ENCODE measurements at places on chromosomes 16 and 17.
A peak's percentile ranks its signal among the peaks of the same experiment; 100 is the strongest.

DNA sequence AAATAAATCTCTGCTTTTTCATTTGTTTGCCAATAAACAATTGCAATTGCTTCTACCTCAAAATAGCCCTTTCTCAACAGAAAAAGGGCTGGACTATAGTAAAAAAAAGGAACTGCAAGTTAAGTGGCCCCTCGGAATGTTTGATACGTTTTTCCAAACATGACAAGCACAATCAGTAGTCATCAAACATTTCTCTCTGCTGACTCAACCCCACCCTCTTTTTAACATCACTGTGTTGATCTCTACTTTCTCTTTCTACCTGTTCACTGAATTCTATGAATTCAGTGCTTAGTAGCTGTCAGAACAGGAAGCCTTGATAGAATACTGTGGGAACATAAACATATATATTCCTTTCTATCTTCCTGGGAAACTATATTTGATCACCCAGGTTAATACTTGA is 116.5 kb upstream of the AXIN2 start:
- no peak for DNase-seq

DNA sequence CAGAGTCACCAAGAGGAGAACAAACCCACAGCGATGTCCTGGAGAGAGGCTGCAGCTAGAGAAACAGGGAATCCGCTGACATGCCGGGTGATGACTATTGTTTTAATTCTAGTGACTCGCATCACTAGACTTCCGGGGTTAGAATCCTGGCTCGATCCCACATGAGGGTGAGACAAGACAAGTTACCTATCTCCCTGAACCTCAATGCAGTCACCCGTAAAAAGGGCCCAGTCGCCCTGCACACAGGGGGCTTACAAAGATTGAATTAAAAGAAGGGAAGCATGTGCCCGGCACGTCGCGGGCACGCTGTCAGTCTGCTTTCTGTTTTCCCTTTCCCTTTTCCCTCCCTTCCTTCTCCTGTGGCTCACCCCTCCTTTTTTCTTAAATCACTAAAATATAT is 212.9 kb upstream of the FOXF1 start:
- no peak for DNase-seq

GRCh38 chr17:27532269-27533263 is 76.3 kb downstream of the KSR1 start:
- DNase-seq = no peak

GRCh38 chr16:30066761-30067583 is 1.4 kb downstream of the ALDOA start:
- no peak for DNase-seq

GRCh38 chr17:8994319-8994718 is 27.0 kb upstream of the NTN1 start:
- DNase-seq = peak; percentile 86

DNA sequence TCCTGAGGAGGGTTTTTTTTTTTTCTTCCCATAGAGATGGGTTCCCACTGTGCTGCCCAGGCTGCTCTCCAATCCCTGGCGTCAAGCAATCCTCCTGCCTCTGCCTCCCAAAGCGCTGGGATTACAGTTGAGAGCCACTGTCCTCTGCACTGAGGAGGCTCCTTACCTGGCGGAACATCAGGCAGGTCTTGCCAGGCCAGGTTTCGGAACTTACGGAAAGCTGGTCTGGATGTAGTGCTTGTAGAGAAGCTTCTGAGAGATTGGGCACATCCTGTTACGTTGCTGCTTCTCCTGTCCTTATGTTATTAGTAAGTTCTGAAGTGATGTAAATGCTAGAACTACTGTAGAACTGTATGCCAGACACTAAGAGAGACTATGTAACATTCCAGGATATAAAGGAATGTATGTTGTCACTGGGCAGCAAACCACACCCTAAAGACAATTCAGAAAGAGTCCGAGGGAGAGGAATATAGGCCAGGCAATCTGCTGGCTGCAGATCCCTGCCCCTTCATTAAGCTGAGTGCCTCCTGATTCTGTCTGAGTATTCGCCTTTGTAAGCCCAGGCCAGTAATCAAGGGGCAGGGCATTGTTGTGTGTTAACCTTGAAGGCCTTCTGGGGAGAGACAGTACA is 21.1 kb downstream of the ETV4 start:
- DNase-seq = no peak

DNA sequence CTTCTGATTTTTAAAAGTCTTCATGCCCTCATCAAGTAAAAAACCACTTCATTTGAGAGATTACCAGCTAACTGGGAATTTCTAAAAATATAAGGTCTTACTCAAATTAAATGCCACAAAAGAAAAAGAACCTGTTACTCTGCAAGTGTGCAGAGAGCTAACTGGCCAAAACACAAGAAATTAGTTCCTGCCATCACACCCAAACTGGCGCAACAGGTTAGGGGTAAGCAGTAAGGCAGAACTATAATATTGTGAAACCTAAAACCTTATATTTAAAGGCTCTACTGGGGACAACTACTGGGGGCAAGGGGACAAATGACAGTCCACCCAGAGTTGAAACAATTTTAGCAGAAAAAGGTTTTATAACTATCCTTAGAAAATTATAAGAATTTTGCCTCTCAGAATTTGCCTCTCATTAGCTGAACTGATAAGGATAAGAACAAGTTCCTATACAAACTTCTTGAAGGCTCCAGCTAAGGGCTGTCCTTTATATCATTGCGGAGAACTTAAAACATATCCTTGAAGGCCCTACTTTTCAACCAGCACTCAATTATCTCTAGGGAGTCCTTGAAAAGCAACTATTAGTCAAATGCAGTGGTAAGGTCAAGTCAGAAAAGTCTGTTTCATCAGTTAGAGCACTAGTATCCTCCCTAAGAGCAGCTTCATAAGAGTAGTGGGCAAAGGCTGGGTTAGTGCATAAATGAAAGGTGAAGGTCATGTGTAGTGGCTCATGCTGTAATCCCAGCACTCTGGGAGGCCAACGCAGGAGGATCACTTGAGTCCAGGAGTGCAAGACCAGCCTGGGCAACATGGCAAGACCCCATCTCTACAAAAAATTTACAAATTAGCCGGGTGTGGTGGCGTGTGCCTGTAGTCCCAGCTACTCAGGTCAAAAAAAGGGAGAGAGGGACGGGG is 31.5 kb downstream of the SMURF2 start:
- DNase-seq = no peak

GRCh38 chr16:86299882-86300610 is 210.3 kb upstream of the FOXF1 start:
- DNase-seq = no peak

DNA sequence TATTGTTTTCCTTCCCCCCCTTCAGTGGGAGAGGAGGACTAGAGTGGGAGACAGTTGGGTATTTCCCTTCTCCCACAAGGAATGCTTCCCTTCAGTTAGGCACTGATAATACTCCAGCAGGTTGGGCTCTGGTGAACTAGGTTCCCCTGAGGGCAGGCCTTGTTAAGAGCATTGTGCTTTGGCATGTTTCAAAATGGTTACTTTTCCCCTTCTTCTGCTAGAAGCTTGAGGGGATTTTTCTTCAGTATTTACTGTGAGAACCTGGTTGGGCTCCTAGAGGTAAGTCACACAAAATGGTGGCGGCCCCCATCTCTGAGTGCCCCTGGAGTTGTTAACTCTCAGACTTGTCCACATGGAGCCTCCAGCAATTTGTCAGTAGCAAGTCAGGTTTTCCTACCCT is 156.2 kb downstream of the CYB561 start:
- DNase-seq = no peak

- DNase-seq = no peak
These were observed 113.8 kb upstream of the PMFBP1 start for GRCh38 chr16:72285728-72286127.
